ENCODE measurements at places on chromosomes 2 and 18. TPM values are rescaled to one million over a fixed set of nuclear protein-coding genes. Genes with fewer than 3 reads are reported as not detected.

The GPR155 gene
- total RNA-seq: 0.37 TPM

The ACMSD gene
- total RNA-seq: not detected

The LCT gene
- total RNA-seq: 0.03 TPM

The INHBB gene
- total RNA-seq: not detected

The IL36RN gene
- total RNA-seq: not detected

- no peak for DNase-seq
Measured at GRCh38 chr2:190267302-190267701, 52.3 kb downstream of the HIBCH start.

- peak; percentile 58 for DNase-seq
Measured at GRCh38 chr18:13218368-13218991, at the start of gene LDLRAD4. Gene LDLRAD4, plus strand, starts transcription at chr18:13218760.

GRCh38 chr2:172252154-172252553 lies 149.5 kb upstream of the DLX2 start:
- DNase-seq: no peak

DNA sequence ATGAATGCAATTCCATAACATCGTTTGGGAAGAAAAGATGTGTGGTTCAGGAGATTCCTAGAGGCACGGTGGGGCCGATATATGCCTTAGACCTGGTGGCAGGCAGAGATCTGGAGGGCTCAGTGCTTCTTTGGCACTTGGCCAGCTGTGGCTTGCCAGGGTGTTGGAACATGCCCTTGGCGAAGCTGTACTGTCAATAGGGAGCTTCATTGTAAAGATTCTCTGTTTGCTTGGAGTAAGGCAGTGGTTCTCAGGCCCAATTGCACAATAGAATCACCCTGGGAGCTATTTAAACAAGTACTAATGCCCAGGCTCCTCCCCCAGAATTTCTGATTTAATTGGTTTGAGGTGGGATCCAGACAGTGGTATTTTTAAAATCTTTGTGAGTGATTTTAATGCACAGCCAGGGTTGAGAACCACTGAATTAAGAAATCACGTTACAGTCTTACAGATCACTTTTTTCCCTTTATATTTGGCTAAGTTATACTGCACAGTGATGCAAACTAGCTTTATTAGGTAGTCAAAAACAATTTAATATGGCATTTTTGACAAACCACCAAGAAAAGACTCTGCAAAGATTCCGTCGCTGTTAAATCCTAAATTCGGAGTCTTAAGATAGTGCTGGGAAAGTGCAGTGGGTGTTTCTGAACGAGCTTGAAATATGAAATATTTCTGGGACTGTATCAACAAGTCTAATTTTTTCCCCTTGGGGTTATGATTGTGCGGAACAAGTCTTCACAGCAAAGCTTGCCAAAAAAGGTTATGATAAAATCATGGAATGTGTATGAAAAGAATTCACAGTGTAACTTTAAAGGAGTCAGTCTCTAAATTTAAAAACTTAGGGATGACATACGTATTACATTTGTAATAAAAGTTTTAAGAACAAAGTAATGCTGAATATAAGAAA lies 78.0 kb downstream of the CRIM1 start:
- peak; percentile 48 for DNase-seq

- DNase-seq: no peak
Measured at GRCh38 chr2:181354626-181355025, 102.6 kb upstream of the ITGA4 start.
